Stimulated activated effector memory CD8-positive, alpha-beta T cell treated with anti-CD3 and anti-CD28 coated beads, Interleukin-12 subunit alpha, Interleukin-12 subunit beta, amount 100 ng/mL, for 72 hours (primary cell): ENCODE measurements at places on chromosomes 7 and 10.

GRCh38 chr10:89163265-89163995 is 43.7 kb downstream of the CH25H start:
- peak; percentile 10 for DNase-seq

GRCh38 chr7:1632916-1633785 is 36.9 kb upstream of the ELFN1 start:
- no peak for DNase-seq

DNA sequence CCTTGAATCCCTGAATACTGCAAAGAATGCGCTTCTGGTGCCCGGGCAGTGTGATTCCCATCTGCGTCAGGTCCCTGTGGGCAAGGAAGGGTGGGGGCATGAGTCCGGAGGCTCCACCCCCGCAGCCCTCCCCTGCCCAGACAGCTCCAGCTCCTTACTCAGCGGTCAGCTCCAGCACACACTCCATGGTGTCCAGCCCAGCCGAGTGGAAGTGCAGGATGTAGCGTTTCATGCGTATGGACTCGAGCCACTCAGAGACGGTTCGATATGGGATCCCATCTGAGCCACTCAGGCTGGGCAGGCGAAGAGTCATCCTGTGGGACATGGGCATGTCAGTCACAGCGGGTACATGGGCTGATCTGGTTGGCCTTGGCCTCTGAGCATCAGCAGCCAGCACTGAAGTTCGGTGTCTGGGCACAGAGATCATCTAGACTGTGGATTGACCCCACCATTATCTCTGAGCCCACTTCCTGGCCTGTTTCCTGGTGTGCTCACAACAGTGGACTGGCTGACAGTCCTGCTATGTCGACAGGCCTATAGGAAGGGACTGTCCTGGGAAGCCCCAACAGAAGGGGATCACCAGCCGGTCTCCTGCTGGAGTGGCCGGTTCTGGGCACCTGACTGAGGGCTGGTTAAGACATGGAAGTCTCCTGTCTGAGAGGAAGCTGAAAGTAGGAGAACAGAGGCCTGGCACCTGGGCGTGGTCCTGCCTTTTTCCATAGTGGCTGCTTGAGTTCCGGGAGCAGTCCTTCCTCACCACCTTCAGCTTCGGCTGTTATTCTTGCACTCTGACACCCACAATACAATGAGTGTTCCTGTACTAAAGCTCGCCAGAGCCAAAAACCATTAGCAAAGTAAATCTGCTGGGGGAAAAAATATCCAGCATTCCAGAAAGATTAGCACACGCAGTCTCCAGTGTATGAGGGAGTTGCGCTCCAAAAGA is 10.6 kb downstream of the ZYX start:
- DNase-seq: no peak

DNA sequence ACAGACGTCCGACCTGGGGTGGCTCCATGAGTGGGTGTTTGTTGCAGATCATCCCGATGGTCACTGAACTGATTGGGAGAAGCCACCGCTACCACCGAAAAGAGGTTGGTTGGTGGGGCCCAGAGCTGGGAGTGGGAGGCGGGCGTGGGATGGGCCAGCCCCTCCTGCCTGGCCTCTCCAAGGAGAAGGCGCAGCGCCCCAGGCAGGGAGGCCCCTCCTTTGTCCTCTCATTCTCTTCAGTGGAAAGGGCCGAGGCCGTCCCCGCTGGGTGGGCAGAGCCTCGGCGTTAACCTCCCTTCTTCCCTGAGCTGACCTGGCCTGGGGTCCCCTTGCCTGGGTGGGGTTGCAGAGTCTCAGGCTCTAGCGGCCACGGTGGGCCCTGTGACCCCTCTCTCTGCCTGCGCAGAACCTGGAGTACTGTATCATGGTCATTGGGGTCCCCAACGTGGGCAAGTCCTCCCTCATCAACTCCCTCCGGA is 5.2 kb downstream of the MTG1 start:
- no peak for DNase-seq

GRCh38 chr7:97011536-97012364 is 6.4 kb downstream of the DLX6 start:
- DNase-seq: no peak

GRCh38 chr10:118668228-118668952 is 72.9 kb upstream of the PRLHR start:
- no peak for DNase-seq

GRCh38 chr10:53491774-53492173 is 719.2 kb upstream of the MBL2 start:
- no peak for DNase-seq

DNA sequence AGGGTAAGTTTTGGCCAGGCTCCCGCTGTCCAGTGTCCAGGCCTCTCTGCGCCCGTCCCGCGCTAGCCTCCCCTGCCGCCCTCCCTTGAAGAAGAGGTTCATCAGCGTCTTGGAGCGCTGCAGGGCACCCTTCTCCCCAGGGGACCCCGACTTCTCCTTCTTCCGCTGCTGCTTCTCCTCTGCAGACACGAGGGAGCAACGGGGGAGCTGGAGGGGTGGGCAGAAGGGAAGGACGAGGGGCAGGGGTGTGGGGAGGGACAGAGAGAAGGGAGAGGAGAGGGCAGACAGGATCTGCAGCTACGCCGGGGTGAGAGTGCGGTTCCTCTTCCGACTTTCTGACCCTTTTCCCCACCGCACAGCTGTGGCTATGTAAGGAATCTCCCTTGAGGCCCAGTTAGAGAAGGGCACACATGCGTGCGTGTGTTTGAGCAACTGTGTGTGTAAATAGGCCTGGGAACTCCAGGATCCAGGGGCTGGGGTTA is 12.8 kb downstream of the PDZD7 start:
- DNase-seq: no peak

DNA sequence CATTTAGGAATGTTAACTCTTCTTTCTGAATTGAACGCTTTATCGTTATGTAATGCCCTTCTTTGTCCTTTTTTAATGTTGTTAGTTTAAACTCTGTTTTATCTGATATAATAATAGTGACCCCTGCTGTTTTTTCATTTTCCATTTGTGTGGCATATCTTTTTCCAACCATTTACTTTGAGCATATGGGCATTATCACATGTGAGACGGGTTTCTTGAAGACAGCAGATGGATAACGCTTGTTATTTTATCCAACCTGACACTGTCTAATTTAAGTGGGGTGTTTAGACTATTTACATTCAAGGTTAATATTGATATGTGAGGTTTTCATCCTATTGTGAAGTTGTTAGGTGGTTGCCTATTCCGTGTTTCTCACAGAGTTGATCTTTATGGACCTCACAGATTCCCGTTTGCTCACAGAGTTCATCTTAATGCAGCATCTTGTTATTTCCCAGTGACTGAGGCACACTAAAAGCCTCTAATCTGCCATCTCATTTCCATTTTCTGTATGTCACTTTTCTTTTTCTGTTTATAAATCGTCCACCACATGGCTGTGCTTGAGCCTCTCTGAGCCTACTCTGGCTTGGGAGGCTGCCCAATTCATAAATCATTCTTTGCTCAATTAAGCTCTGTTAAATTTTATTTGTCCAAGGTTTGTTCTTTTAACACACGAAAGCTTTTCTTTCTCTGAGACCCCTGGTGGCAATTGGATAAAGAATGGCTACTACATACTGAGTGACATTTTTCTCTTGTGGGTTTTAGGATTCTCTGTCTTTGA is 286.2 kb downstream of the HTR7 start:
- no peak for DNase-seq

DNA sequence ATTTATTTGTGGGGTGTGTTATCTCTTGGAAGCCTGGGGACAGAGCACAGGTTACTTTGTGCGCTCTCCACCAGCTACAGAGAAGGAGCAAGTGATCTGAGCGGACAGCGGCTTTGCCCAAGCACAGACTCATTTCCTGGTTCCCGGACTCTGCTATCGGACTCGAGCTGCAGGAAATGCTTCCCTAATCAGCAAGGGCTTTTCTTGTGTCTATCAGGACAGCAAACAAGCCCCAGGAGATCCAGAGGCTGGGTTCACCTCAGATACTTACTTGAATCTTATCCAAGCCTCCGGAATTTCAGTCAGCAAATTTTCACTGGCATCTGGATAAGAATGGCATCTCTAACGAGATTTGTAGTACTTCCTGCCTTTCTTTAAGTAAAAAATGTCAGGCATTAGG is 27.8 kb downstream of the MRC1 start:
- DNase-seq: no peak

DNA sequence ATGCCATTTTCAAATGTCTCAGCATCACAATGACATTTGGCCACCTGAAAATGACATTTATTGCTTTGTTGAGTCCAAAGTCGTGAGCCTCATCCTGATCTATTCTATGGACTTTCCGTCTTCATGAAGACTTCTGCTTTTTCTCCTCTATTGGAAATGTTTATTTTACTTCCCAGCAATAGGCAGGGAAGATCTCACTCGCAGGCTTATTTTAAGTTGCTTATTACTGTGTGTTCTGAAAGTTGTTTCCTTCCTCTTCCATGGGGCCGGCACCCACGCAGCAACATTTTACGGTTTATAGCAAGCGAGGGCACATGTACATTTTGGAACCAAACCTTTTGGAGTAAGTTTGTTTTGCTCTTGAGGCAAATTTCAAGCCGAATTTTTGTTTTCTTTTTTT is 221.0 kb upstream of the KLF6 start:
- DNase-seq: no peak

- DNase-seq: no peak
Measured at GRCh38 chr7:159027789-159028507, 116.7 kb downstream of the VIPR2 start.

DNA sequence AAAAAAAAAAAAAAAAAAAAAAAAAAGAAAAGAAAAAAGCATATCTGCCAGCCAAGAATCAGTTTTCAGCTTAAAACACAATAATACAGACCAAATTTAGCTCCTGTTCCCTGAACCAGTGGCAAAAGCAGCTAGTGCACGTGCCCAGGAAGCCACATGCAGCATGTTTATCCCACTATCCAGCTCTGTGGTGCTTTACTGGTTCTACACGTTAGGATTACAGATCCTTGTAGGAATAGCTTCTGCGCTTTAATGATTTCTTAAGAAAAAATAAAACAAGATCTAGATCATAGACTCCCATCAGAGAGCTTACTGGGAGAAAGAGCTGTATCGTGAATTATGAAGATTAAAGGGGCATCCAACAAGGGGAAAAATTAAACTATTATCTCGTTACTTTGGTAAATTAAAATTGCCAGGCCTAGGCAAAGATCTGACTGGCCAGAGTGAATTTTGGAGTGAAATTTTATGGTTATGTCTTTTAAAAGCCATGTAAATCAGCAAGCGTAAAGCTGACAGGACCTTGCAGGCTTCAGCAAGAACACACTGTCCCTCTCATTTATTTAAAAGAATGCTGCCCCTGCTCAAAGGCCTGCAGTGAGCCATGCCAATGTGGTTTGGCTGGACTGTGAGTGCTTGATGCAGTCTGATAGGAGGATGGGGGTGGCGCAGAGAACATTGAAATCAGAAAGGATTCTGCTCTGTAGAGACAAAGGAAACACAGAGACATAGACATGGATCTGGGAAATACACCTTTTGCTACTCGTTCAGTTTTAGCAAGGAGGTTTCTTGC is 177.3 kb upstream of the PHYHIPL start:
- no peak for DNase-seq

- no peak for DNase-seq
Measured at GRCh38 chr10:15427843-15428414, 56.8 kb upstream of the FAM171A1 start.

DNA sequence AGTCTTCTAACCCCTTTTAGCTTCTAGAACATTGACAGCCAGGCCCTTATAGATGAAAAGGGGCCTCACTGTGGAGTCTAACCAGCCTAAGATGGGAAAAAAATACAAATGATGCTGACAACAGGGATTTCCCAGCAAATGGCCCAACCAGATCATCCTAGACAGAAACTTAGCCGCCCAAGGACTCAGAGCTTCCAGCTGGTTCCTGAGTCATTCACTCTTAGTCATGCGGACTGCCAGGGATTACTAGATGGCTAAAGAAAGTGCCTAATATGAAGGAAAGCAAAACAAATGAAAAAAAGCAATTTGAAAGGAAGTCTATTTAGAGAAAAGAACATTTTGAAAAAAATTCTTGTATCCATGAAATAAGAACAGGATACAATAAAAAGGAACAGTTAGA is 23.7 kb downstream of the TSPAN14 start:
- DNase-seq: no peak

- DNase-seq: no peak
Measured at GRCh38 chr7:115216652-115217051, 294.8 kb downstream of the MDFIC start.
